ENCODE measurements at places on chromosomes 4 and X.

- DNase-seq, result peak; percentile 42
Measured at GRCh38 chr4:47926667-47927258, 12.4 kb upstream of the NFXL1 start.

DNA sequence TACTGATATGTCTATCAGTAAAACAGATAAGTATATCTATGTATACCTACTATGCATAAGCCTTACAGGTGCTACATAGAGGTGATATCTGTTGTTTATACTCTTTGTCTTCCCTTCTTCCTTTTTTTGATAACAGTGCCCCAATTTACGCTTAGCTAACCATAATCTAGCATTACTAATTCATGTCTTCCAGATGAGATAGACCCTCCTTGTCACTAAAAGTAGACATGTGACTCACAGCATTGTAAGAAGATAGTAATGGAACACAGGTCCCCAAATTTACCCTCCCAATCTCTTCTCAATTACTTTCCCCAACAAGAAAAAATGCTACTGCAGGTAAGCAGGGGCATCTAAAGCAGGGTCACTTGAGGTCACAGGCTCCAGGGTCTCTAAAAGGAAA is 7.9 kb upstream of the NFKB1 start:
- DNase-seq, result no peak

DNA sequence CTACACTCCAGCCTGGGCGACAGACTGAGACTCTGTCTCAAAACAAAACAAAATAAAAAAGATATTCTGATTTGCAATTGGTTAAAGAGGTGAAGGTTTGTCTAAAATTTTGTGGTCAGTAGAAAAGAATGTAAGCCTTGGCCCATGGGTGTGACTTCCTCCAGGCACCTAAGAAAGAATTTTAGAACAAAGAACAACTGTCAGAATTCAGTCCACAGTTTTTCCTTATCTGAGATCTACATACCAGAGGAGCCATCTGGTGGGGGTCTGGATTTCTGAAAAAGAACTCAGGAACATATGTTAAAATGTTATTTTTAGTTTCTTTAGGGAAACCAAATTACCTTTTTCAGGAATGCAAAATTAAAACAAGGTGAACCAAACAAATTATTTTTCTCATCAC is 434.1 kb downstream of the ANKRD50 start:
- DNase-seq, result no peak

DNA sequence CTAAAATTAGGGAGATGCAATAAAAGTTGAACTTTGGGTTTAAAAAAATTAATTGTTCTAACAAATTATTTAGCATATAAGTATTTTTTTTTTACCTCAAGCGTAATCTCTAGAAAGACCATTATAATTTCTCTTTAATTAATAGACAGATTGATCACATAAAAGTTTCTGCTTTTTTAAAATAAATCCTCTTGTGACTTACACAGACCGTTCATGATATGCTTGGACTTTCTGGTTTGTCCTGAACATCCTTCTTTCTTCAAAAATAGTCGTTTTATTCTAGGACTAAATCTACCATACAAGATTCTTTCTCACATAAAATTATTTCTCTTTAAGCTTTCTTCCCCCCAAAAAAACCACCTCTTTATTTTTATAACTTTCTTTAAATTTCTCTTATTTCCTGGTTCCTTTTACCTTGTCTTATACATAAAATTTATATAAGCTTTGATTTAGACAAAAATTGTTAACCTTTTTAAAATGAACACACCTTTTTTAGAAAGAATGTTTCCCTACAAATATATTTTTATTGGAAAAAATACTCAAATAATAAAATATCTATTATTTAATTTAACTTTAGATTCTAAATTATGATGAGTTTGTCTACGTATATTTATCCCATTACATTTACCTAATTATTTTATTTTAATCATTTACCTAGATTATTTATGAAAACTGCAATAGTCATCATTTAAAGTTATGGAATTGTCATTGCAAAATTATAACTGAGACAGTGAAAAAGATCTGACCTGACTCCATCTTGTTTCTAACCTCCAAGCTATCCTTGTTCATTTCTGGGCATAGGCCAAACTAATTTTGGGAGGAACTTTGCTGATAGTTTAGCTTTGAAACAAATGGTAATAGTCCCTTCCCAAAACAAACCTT is 37.6 kb downstream of the PGRMC2 start:
- no peak for DNase-seq

DNA sequence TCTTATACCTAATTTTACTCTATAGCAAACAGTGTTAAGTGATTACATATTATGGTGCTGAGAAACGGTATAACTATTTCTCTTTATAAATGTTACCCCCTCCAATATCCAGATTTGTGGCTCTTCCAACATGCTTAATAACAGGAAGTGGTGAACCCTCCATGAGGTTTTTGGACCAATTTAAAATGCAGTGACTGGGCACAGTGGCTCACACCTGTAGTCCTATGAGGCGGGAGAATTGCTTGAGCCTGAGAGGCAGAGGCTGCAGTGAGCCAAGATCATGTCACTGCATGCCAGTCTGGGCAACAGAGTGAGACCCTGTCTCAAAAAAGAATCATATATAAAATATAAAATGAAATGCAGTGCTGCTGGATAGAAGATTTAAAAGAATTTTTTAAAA is 137.3 kb downstream of the MGST2 start:
- no peak for DNase-seq

GRCh38 chrX:136200466-136200865 is 50.7 kb downstream of the MAP7D3 start:
- DNase-seq, result no peak

GRCh38 chrX:134235236-134235635 is 1.7 kb upstream of the CCDC160 start:
- DNase-seq, result no peak

DNA sequence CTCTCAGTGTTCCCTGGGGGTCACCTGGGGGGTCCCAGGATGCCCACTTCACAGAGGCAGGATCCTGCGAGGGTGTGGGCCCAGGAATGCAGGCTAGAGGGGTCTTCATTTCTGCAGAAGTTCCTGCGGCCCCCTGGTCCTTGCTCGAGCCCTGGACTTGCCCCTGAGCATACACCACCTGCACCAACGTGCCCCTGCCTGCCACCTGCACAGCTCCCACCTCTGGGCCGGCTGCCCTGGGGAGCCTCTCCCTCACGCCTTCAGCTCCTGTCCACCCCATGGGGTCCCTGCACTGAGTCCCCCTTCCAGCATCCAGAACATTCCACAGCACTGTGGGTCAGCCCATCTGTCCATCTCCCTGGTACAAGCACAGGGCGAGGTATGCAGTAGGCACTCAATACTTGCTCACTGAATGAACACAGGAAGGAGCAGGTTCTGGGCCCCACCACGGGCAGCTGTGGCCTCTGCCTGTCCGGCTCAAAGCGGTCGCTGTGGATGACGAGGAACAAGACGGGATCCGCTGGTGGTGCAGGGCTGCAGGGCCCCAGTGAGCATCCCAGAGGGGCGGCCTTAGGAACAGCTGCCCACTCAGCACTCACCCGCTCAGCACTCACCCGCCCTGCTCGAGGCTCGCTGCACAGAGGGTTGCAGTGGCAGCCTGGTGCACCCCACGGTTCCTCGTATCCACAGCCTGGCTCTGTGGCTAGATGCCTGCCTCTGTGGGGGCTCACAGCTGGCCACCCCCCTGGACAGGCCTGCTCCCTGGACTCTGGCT is 70.5 kb upstream of the MXD4 start:
- DNase-seq, result no peak

- DNase-seq, result no peak
Measured at GRCh38 chr4:147287588-147287890, 193.4 kb upstream of the EDNRA start.

DNA sequence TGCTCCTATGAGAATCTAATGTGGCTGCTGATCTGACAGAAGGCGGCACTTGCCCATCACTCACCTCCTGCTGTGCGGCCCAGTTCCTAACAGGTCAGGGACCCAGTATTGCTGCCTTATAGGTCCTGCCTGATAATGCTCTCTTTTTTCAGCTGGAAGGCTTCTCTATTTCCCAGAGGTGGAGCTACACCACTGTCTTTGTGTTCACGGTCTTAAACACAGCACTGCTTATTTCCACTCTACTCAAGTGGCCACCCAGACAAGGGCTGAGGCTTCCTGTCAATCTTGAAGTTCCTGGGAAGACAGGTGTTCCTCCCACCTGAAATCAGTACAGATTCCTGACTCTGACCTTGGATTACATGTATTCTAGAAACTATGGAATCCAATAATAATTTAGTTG is 270.6 kb downstream of the NR3C2 start:
- no peak for DNase-seq

DNA sequence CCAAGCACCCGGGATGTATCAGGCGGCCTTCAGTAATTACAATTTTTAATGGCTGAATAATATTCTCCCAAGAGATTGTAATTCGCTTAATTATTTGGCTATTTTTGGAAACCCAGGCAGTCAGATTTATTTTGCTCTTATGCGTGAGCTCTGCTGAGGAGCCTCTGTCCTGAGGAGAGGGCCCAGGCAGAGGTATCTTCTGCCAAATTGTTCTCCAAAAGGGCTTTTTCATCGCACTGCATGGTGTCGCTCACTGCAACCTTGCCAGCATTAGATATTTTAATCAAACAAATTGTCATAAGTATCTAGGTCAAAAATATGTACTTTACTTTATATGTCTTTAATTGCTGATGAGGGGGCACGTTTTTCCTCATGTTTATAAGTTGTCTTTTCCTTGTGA is 5.8 kb downstream of the ATP2B3 start:
- DNase-seq, result no peak

GRCh38 chr4:141486375-141486997 is 149.9 kb upstream of the IL15 start:
- no peak for DNase-seq

- DNase-seq, result peak; percentile 64
Measured at GRCh38 chrX:135477576-135477975, 42.9 kb upstream of the INTS6L start.

GRCh38 chr4:173128199-173128890 is 40.3 kb upstream of the GALNT7 start:
- no peak for DNase-seq

GRCh38 chrX:78384486-78384885 is 57.1 kb upstream of the CYSLTR1 start:
- no peak for DNase-seq

DNA sequence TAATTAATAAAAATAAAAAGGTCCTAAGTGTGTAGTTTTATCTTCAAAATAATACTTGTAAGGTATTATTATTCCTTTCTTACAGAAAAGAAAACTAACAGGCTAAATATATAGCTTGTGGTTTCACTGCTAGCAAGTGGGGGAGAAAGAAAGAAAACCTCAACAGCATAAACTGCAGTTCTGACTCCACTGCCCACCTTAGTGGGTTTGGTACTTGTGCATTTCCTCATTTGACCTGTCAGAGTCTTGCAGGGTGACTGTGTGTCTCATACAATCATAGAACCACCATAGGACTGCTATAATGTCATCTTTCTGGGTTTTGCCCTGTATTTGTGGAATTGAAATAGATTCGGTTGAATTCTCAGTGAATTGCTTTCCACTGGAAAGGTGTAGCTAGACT is 94.7 kb upstream of the PUDP start:
- no peak for DNase-seq

DNA sequence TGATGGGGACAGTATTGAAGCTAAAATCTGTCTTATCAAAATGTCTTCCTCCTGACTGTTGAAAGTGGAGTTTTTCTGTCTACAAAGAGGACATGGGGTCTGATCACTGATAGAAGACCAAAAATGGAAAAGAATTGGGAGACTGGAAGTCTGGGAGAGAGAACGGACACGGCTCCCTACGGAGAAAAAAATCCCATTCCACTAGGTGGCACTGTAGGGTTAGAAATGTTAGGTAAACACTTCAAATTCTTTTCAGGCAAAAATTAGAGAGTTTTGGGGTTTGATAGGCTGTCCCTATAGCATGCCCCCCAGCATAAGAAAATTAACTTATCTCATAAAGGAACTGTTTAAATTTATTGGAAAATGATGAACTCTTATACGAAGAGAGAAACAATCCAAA is 200.5 kb downstream of the FAM133A start:
- no peak for DNase-seq

DNA sequence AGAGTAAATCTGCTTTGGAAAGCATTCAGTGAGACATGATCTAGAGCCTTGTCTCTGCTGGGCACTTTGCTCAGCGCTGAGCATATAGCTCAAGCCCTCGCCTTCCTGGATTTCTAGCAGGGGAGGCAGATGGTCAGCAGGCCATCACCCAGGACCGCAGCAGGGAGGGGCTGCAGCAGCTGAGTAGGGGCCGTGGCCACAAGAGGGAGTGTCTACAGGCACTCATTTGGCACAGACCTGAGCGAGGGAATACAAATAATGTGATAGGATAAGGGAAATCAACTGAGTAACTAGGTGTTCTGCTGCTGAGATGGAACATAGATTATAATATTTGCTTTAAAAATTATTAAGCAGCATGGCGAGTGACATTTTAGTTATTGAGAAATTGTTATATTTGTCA is 30.2 kb downstream of the OFD1 start:
- no peak for DNase-seq

- DNase-seq, result no peak
Measured at GRCh38 chr4:14520171-14520570, 482.1 kb upstream of the CPEB2 start.

DNA sequence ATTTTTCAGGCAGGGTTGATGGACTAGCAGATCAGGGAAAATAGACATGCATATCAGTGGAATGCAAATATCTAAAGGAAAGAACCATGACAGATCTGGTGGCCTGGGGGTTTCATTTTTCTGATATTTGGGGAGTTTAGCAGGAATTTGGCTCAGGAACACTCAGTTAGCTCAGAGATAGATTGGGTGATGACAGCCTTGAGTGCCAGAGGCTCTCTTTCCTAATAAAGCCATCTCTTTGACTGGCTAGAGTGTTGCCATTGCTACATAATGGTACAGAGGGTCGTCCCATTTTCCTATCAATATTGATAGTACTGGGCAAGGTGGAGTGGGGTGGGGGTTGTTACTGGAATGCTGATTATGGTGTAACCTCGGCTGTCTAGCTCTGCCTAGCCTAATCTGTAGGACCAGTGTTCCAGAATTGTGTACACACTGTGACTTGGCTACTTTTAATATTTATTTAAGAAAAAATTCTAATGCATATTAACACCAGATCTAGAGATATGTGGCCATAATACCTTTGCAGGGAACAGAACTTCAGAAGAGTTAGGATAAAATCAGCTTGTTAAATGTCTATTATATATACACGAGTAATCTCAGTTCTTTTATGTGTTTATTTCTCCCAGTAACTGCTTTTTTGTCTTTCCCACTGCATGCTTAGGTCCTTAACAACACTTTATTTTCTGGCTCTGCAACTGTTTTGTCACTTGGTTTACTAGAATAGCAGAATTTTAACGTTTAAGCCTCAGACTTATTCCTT is 145.0 kb upstream of the SPOCK3 start:
- DNase-seq, result no peak

DNA sequence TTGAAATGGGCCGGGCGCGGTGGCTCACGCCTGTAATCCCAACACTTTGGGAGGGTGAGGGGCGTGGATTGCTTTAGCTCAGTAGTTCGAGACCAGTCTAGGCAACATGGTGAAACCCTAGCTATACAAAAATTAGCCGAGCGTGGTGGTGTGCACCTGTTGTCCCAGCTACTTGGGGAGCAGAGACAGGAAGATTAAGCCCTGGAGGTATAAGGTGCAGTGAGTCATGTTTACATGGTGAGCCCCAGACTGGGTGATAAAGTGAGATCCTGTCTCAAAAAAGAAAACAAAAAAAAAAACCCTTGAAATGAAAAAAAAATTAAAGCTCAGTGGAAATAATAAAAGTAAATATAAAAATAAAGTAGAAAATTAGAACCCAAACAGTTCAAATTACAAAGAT is 6.9 kb upstream of the XAGE2 start:
- no peak for DNase-seq

- DNase-seq, result no peak
Measured at GRCh38 chrX:26788402-26788998, 572.5 kb downstream of the MAGEB5 start.

All from NCI-H748 treated with DMSO at 0.1 percent for 48 hours (cell line).